HCT116 (cell line): ENCODE measurements at places on chromosomes 7 and 10. TPM values are rescaled to one million over a fixed set of nuclear protein-coding genes. Genes with fewer than 3 reads are reported as not detected.

The ACSM6 gene
- total RNA-seq = not detected

The PNLIPRP3 gene
- total RNA-seq = not detected

The MEST gene
- total RNA-seq = 49.5 TPM

The ANKRD30A gene
- total RNA-seq = not detected

The FXYD4 gene
- total RNA-seq = 0.71 TPM

The PRSS37 gene
- total RNA-seq = not detected

The MKLN1 gene
- total RNA-seq = 48.5 TPM

The ZNF804B gene
- total RNA-seq = not detected

The EPO gene
- 0.30 TPM for total RNA-seq
